ENCODE measurements at places on chromosomes 11 and 22.

DNA sequence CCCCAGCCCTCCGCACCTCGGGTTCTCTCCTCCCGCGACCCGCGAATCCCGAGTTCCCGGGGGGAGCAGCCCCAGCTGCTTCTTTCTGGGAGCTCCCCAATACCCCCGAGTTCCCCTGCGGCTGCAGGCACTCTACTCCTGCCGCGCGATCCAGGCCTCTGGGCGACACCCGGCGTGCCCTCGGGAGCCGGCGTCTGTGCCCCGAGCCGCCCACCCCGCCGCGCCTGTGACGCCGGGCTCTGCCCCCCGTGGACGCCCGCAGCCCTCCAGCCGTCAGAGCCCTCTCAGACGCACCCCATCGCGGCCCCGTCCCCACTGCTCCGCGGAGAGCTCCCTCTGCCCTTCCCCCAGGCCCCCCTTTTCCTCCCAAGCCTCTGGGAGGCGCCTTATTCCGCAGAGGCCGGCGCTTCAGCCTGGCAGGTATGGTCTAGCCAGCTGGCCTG is 422 bp downstream of the GLB1L2 start:
- DNase-seq, result no peak

DNA sequence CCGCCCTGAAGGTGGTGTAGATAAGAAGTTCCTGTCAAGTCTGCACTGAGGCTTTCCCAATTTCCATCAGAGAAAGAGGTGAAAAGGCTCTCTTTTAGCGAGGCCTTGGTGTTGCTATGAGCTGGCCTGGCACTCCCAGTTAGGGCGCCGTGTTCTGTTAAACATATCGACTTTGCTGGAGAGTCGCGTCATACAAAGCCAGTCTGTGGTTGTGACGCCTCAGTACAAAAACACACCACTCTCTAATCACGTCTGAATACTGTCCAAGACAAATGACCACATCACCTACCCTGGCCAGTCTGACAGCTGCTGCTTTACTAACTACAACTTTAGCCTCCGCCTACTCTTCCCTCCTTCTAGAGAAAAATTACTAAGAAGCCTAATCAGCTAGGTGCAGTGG is 8.0 kb upstream of the TOLLIP start:
- DNase-seq, result no peak

- DNase-seq, result no peak
Observed at GRCh38 chr11:115506954-115507675, 2.9 kb upstream of the CADM1 start.

- no peak for DNase-seq
Observed at GRCh38 chr22:44068422-44069191, 44.5 kb downstream of the PARVB start.

GRCh38 chr11:125494031-125494360 is 2.1 kb downstream of the FEZ1 start:
- DNase-seq, result no peak

DNA sequence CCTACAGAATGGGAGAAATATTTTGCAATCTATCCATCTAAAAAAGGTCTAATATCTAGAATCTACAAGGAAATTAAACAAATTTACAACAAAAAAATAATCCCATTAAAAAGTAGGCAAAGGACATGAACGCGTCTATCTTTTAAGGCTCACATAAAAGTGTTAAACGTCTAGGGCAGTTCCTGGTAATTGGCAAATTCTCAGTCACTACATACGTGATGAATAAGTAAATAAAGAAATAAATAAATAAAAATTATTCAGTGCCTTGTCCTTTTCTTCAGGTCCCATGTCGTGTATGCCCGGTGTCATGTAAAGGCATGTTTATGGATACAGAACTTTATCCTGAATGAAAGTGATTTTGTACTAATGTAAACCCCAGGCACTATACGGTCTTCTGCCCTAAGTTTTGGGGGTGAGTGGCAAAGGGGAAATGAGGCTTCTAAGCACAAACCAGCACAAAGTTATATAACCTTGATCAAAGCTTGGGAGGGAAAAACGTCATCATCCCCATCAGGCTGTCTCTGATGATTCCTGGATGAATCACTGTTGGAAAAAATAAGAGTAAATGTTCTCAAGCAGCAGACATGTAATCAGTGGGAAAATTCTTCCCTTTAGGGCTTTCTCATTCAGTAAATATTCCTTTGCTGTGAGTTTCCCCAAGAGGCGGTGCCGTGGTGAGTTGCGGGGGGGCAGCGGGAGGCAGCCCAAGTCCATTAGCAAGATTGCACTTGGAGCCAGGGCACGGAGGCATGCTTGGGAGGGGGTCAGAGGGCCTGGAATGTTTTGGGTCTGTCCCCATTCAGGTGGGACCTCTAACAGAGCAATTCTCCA is 30.4 kb upstream of the MICAL2 start:
- peak; percentile 98 for DNase-seq

- peak; percentile 51 for DNase-seq
Observed at GRCh38 chr11:16815047-16815767, 76.8 kb downstream of the C11orf58 start.

DNA sequence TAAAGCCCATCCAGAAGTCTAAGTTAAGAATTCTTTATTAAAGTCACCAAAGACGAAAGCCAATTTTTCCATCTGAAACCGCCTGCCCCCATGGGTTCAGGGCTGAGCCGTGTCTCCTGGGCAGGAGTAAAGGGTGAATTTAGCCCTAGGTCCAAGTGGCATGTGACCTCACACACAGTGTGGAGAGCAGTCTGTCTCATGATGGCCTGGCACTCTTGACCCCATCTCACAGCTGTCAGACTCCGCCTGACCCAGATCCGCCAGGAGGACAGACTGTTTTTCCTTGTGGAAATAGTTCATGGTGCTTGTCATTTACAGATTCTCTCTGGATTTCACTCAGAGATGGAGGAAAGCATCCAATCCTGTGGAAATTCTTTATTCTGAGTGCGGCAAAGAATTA is 109.7 kb downstream of the GALNT18 start:
- no peak for DNase-seq

DNA sequence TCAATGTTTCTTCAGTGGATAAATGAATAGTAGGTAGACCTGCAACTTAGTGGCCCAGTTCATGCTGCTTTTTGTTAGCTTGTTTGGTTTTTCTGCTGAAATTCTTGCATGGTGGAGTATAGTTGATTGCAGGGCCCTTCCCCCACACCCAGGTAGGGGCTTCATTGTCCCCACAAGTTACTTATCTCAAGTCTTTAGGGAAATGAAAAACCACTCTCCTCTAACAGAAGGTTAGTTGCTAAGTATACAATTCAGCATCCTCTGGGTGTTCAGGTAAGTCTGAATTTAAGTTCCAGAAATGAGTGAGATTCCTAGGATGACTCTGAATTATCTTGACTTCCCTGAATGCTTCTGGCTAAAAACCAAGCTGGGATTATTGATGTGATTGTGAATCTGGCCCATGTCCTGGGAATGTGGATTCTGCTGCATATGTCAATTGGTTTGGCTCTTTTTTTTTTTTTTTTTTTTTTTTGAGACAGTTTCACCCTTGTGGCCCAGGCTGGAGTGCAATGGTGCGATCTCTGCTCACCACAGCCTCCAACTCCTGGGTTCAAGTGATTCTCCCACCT is 40.3 kb downstream of the BCL2L13 start:
- DNase-seq, result peak; percentile 34
